ENCODE measurements at places on chromosomes 3 and 15.

GRCh38 chr15:67504796-67505195 lies 16.1 kb upstream of the C15orf61 start:
- H3K36me3 ChIP-seq, result no peaks in the 10 kb centered on the region
- H3K4me1 ChIP-seq, result no peaks in the 10 kb centered on the region

DNA sequence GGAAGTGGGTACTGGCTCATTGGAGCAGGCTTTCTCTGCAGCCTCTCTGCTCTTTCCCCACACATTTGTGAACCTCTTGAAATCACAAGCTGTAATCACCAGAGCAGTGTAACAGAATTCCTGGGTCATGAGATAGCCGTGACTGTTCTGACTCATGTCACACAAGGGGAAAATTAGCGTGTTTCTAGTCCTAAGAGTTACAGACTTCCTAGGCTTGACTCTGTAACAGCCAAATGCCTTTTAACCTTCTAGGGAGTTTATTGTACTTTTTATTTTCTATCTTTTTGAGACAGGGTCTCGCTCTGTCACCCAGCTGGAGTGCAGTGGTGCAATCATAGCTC lies 54.7 kb upstream of the TRAK1 start:
- H3K36me3 ChIP-seq, result peaks cover 4% of the 10 kb centered on the region
- no peak overlapping the region for H3K4me3 ChIP-seq
- H3K27ac ChIP-seq, result peak overlapping the region; percentile 88
- H3K4me1 ChIP-seq, result peaks cover 55% of the 10 kb centered on the region
- no peaks in the 10 kb centered on the region for H3K27me3 ChIP-seq

- H3K4me1 ChIP-seq, result peaks cover 24% of the 10 kb centered on the region
- DNase-seq, result no peak
- H3K36me3 ChIP-seq, result peaks cover 34% of the 10 kb centered on the region
- peak overlapping the region; percentile 100 for H3K4me3 ChIP-seq
Measured at GRCh38 chr3:186782542-186783057, 777 bp upstream of the EIF4A2 start.

DNA sequence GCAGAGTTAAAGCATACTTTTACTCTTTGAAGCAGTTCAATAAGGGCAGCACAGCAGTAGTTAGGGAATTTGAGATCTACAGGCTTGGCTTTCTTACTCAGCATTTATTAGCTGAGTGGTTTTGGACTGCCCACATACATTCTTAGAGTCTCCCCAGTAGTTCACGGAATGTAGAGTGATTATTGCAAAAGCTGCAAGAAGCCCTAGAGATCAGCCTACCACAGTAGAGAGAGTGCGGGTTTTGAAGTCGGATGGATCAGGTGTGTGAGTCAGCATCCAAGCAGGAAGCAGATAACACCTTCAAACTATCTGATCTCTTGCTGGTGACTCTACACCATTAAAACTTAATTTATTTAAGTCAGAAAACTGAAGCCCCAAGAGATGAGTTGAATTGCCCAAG lies 171.9 kb downstream of the SYNPR start:
- H3K4me1 ChIP-seq, result no peaks in the 10 kb centered on the region
- no peaks in the 10 kb centered on the region for H3K36me3 ChIP-seq
- H3K27me3 ChIP-seq, result peaks cover 2% of the 10 kb centered on the region
- no peak overlapping the region for H3K4me3 ChIP-seq

DNA sequence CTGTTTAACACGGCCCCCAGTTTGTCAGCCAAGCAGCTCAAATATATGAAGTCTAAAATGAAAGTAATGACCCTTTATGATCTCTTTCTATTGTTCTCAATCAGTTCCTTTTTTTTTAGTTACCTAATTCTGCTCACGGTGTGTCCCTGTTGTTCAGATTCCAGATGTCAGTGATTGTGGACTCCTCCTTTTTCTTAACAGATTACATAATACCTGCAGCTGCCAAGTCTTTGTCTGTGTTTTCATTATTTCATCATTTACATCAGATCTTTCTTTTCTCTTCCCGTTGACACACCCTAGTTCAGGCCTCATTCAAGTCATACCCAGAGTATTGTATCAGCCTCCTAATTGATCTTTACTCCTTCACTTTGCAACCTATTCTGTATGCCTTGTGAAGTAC lies 56.1 kb upstream of the SKIL start:
- peak; percentile 52 for DNase-seq
- no peaks in the 10 kb centered on the region for H3K27me3 ChIP-seq
- H3K4me1 ChIP-seq, result no peaks in the 10 kb centered on the region
- H3K4me3 ChIP-seq, result no peak overlapping the region

DNA sequence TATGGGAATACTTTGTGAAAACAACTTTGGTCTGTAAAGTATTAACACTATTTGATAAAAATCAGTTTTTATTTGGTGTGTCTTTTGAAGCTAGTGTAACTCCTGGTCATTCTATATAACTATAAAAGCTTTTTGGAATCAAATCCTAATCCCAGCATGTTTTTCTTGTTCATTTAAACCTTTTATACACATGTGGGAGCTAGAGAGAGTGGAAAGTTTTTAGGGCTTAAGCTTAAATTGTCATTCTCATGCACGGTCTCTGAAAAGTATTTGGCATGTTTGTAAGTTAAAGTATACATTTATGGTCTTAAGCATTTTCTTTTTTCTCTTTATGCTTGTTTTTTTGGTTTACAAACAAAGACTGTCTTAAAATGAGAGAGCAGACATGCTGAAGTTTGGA lies 83.4 kb upstream of the RARB start:
- no peak overlapping the region for H3K27ac ChIP-seq
- no peak overlapping the region for H3K4me3 ChIP-seq
- DNase-seq, result no peak
- no peaks in the 10 kb centered on the region for H3K4me1 ChIP-seq
- no peaks in the 10 kb centered on the region for H3K27me3 ChIP-seq
- H3K36me3 ChIP-seq, result no peaks in the 10 kb centered on the region

DNA sequence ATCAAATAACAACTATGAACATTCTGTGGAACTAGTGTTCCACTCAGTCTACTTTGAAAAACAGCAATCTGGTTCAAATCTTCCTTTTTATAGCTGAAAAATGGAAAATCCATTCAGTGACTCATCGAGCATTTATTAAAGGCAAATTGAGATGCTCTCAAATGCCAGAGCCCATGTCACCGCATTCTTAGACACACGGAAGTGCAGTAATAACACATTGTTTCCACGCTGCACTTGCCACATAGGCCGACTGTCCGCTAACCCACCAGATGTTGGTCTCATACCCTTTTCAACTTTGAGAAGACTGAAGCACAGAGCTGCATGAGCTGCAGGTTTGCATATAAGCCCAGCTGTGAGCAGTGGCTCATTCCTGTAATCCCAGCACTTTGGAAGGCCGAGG lies 95.9 kb downstream of the TMEM266 start:
- peaks cover 3% of the 10 kb centered on the region for H3K27me3 ChIP-seq
- no peak overlapping the region for H3K27ac ChIP-seq
- H3K4me1 ChIP-seq, result no peaks in the 10 kb centered on the region
- H3K4me3 ChIP-seq, result no peak overlapping the region
- H3K36me3 ChIP-seq, result no peaks in the 10 kb centered on the region

DNA sequence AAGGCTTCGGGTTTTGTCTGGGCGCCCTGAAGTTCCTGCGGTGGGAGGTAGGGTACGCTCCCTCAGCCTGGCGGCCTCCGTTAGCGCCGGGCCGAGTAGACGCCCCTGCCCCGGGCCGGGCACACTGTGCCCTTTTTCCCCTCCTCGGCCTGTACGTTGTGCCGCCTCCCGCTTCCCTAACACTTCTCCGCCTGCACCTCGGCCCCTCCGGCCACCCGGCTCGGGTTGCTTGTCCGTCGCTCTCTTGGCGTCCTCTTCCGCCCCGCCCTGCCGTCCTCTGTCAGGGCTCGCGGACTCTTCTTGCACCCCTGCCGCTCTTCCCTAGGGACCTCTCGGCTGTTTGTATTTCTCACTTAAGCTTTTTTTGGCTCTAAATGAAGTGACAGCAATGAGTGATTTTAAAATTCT lies 384 bp downstream of the KNL1 start:
- H3K27me3 ChIP-seq, result no peaks in the 10 kb centered on the region
- DNase-seq, result peak; percentile 23
- H3K4me3 ChIP-seq, result peak overlapping the region; percentile 96
- no peaks in the 10 kb centered on the region for H3K36me3 ChIP-seq

GRCh38 chr3:23843869-23844268 lies 38.1 kb downstream of the UBE2E1 start:
- H3K27ac ChIP-seq, result no peak overlapping the region
- no peaks in the 10 kb centered on the region for H3K27me3 ChIP-seq
- no peak overlapping the region for H3K4me3 ChIP-seq
- H3K36me3 ChIP-seq, result no peaks in the 10 kb centered on the region

DNA sequence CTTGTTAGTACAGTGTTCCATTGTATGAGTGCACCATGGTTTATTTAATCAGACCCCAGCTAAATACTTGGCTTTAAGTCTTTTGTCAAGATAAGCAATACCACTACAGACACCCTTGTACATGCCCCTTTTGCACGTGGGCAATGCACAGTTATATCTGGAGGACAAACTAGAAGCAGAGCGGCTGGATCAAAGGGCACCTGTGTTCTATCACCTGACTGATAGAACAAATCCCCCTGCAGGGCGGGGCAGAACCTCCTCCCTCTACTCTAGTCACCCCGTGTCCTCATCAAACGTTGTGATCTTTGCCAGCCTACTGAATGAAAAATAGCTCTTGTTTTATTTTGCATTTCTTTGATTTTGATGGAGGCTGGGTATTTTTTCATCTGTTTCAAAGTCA lies 314.9 kb downstream of the TLE3 start:
- no peak overlapping the region for H3K27ac ChIP-seq
- H3K4me1 ChIP-seq, result peaks cover 8% of the 10 kb centered on the region
- no peaks in the 10 kb centered on the region for H3K27me3 ChIP-seq
- H3K4me3 ChIP-seq, result no peak overlapping the region
- H3K36me3 ChIP-seq, result no peaks in the 10 kb centered on the region

- H3K4me3 ChIP-seq, result no peak overlapping the region
- no peaks in the 10 kb centered on the region for H3K4me1 ChIP-seq
- H3K27ac ChIP-seq, result no peak overlapping the region
- no peaks in the 10 kb centered on the region for H3K27me3 ChIP-seq
Measured at GRCh38 chr15:99365242-99365641, 114.0 kb downstream of the LRRC28 start.

- DNase-seq, result no peak
- H3K27me3 ChIP-seq, result peaks cover 19% of the 10 kb centered on the region
- H3K4me3 ChIP-seq, result no peak overlapping the region
- H3K4me1 ChIP-seq, result no peaks in the 10 kb centered on the region
- H3K36me3 ChIP-seq, result no peaks in the 10 kb centered on the region
Measured at GRCh38 chr15:101483462-101483861, 6.0 kb downstream of the PCSK6 start.

DNA sequence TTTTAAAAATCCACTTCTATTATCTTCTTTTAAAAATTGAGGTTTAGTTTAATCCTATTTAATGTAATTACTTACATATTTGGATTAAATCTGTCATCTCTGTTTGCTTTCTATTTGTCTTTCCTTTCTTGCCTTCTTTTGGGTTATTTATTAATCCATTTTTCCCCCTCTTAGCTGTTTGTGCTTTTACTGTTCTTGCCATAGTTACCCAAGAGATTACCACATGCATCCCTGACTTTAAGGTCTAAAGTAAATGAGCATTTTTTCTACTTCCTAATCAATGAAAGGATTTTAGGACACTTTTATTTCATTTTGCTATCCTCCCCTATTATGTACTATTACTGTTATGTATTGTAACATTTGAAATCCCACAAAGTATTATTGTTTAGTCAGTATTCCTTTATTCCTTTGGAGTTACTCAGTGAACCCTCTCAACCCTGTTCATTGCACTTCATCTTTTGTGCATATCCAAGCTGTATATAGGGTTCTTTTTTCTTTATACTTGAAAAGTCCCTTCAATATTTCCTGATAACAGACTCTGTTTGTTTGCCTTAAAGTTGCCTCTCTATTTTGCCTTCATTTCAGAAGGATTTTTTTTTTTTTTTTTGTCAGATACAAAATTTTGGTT lies 62.7 kb downstream of the MEF2A start:
- H3K27ac ChIP-seq, result no peak overlapping the region
- no peak overlapping the region for H3K4me3 ChIP-seq
- no peaks in the 10 kb centered on the region for H3K36me3 ChIP-seq
- H3K4me1 ChIP-seq, result no peaks in the 10 kb centered on the region
- no peak for DNase-seq

DNA sequence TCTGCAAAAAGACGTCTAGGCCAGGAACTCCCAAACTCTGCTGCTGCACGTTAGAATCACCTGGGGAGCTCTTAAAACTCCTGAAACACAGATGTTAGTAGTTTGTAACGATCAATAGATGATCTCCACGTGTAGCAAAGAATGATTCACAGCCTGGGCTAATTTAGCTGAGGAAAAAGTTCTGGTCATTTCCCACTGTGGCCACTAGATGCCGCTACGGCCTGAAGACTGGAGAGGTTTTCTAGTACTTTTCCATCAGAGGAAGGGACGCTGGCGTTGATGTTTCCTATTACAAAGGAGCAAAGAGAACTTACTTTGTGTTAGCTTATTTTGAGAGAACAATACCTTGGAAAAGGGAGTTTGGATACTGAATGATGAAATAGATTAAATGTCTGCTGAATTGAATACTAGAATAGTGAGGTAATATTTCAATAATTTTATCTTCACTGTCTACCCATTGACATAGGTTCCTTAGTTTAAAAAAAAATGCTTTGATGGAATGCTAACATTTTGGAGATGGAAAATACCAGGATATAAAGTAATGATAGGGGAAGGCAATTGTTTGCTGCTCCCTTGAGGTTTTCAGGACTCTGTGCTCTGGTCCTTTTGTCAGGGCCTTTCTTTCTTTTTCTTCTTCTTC lies 159.1 kb downstream of the P3H2 start:
- H3K4me3 ChIP-seq, result no peak overlapping the region
- peak overlapping the region; percentile 12 for H3K27ac ChIP-seq
- H3K36me3 ChIP-seq, result no peaks in the 10 kb centered on the region
- H3K4me1 ChIP-seq, result peaks cover 4% of the 10 kb centered on the region
- no peaks in the 10 kb centered on the region for H3K27me3 ChIP-seq

DNA sequence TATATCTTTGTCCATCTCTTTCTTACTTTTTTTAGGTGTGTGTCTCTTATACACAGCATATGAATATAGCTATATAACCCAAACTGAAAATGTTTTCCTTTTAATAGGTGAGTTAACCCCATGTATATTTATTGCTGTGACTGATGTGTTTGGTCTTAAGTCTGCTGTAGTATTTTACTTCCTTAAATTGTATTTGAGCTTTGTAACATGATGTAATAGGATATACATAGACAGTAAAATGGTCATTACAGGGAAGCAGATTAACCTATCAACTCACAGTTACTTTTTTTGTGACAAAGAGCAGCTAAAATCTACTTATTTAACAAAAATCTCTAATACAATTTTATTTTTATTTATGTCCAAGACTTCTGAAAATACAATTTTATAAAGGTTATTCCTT lies 51.8 kb upstream of the CDAN1 start:
- H3K4me1 ChIP-seq, result no peaks in the 10 kb centered on the region
- H3K4me3 ChIP-seq, result no peak overlapping the region
- H3K27ac ChIP-seq, result no peak overlapping the region
- H3K27me3 ChIP-seq, result no peaks in the 10 kb centered on the region

- H3K4me3 ChIP-seq, result no peak overlapping the region
- no peaks in the 10 kb centered on the region for H3K27me3 ChIP-seq
- peaks cover 6% of the 10 kb centered on the region for H3K4me1 ChIP-seq
- no peaks in the 10 kb centered on the region for H3K36me3 ChIP-seq
- H3K27ac ChIP-seq, result no peak overlapping the region
Measured at GRCh38 chr3:142863930-142864920, 24.7 kb downstream of the PCOLCE2 start.

- H3K36me3 ChIP-seq, result no peaks in the 10 kb centered on the region
- DNase-seq, result peak; percentile 71
- no peaks in the 10 kb centered on the region for H3K27me3 ChIP-seq
- H3K27ac ChIP-seq, result no peak overlapping the region
- H3K4me1 ChIP-seq, result no peaks in the 10 kb centered on the region
Measured at GRCh38 chr15:35874260-35874905, 328.4 kb upstream of the DPH6 start.
